ENCODE measurements at places on chromosomes 4 and X.

DNA sequence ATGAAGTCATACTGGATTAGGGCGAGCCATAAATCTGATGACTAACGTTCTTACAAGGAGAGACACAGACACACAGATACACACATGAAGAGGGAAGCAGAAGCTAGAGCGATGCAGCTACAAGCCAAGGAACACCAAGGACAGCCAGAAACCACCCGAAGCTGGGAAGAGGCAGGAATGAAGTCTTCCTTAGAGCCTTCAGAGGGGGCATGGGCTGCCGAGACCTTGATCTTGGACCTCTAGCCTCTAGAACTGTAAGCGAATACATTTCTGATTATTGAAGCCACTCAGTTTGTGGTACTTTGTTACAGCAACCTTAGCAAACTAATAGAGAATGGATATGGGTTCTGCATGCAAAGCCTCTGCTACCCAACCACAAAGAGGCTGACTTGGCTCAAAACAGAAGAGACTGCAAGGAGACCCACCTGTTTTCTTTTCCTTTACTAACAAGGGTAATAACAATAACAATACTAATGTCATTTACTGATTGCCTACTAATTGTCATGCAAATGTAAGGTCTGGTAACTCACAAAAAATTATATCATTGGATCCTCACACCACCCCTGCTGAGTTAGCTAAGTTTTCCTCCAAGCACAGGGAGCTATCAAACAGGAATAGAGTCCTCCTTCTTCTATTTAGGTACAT lies 10.1 kb upstream of the LDB2 start:
- DNase-seq: no peak

DNA sequence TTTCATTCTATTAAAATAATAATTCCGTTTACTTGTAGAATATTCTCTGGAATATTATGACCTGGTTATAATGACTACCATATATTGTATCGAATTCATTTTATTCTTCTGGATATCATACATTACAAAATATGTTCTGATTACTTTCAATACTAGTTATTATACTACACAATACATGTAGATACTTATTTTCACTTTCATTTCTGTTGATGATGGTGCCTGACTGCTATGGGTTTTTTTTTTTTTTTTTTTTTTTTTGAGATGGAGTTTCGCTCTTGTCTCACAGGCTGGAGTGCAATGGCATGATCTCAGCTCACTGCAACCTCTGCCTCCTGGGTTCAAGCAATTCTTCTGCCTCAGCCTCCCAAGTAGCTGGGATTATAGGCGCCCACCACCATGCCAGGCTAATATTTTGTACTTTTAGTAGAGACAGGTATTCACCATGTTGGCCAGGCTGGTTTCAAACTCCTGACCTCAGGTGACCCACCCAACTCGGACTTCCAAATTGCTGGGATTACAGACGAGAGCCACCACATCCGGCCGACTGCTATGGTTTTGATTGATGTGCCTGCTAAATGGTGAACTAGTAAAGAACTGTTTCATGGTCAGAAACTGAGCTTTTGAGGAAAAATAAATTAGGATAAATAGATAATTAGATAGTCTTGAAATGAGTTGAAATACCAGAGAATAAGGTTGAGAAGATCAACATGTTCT lies 39.5 kb downstream of the PCDH10 start:
- no peak for DNase-seq

DNA sequence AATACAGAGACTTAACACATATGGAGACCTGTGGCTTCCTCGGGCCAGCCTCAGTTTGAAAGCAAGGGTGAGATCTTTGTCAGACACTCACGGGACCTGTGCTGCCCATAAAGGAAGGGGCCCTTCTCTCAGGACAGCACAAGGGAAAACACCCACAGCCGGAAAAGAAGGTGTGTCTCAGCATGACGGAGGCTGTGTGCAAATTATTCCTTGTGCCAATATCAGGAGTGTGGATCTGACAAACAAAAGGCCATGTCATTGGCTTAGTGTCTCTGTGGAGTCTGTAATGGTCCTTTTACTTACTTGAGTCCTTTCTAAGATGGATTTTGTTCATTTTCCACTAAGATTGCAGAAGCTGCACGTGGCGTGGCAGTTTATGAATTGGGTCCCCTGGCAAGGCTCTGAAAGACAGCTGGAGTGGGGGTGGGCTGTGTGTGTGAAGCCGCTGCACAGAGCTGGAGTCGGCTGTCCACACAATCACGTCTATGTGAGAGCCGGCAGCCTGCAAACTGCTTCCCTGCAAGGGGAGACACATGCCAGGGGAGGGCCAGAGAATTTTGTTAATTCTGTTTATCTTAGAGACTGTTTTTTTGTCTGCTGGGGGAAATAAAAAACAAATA lies 1.9 kb downstream of the ENPP6 start:
- no peak for DNase-seq

- no peak for DNase-seq
Observed at GRCh38 chr4:17780501-17781299, 721 bp downstream of the FAM184B start.
